ENCODE measurements at places on chromosomes 4 and X.

DNA sequence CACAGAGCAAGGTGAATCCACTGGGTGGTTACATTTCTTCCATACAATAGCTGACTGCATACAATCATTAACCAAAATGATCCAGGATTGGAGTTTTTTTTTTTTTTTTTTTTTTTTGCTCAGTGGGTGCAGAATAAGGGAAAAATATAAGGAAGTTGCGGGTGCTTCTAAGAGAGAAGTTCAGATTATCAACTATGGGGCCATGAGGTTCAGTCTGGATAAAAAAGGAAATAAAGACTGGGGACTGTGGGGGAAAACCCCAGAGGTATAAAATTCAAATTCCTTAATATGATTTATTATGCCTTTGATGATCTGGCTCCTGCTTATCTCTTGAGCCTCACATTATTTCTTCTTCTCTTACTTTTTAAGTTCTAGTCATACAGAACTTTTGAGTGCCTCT, 5.9 kb upstream of the EIF1AX start:
- no peak for DNase-seq

DNA sequence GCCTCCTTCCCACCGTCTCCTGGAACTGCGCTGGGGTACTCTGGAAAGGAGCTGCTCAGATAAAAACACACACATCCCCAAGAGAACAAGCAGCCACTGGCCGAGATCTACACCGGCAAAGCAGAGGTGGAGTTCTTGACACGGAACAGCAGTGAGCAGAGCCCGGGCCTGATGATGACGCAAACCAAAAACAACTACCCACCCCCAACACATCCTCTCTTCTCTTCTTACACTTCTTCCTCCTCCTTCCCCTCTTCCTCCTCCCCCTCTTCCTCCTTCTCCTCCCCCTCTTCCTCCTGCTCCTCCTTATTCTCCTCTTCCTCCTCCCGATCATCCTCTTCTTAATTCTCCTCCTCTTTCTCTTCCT, 4.6 kb downstream of the PNMA5 start:
- DNase-seq: no peak

DNA sequence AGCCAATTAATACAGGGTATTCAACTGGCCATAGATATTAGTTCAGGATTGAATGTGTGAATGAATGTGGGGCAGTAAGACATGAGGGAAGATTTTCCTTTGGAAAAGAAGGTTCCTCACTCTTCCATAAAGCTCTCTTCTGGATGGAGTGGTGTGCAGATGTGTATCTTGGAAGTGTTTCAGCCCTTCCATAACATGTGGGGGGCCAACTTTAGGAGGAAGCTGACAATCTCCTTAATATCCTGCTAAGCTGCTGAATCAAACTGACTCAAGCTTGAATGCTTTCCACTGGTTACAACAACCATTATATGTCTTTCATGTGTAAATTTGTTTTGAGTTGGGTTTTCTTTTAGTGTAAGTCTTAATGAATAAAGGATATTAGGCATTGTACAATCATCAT, 40.3 kb downstream of the FANCB start:
- no peak for DNase-seq

GRCh38 chrX:40013266-40014195, 84.2 kb downstream of the BCOR start:
- peak; percentile 44 for DNase-seq

GRCh38 chr4:165621983-165622382, 243.2 kb downstream of the CPE start:
- no peak for DNase-seq

GRCh38 chr4:8526363-8526855, 53.8 kb upstream of the GPR78 start:
- no peak for DNase-seq

DNA sequence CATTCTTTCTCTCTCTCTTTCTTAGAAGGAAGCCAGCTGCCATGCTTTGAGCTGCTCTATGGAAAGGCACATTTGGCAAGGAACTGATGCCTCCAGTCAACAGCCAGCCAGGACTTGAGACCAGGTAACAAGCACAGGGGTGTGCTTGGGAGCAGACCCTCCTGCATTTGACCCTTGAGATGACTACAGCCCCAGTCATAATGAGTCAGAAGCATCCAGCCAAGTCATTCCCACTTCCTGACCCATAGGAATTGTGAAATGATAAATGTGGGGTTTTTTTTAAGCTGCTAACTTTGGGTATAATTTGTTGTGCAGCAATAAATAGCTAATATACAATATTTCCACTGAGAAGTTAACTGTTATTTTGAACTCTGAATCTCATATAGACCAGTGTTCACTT, 446.9 kb downstream of the GRXCR1 start:
- DNase-seq: no peak

DNA sequence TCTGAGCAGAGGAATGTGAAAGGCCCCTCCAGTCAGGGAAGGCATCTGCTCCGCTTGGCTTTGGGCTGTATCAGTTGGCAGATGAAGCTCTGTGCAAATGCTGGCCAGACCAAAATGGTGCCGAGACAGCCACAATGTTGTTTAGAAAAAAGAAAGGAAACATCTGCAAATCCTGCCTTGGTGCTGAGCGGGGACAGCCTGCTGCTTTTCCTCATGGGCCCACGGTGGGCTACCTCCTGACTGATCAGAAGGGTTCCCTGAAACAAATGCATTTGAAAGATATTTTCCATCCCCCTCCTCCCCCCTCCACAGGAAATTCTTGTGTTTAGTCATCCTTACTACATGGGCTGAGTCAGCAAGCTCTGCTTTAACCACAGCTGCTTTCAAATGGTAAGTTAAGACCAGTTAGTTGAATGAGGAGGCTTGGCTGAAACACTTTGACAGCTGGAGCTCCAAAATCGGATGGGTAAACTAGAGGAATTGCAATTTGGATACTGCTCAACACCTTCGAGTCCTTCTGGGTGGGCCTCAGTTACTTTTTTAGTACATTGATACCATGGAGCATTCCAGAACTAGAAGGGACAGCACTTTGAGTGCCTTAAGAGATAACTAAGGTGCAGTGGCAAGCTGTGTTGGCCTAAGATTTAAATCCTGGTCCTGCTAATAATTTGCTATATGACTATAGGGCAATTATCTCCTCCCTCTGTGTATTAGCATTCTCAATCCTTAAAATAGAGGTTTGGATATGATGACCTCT, 36.0 kb downstream of the PLAC1 start:
- no peak for DNase-seq

- no peak for DNase-seq
Observed at GRCh38 chr4:180356766-180357165, 1886.4 kb upstream of the TENM3 start.

- no peak for DNase-seq
Observed at GRCh38 chr4:64781737-64782326, 372.6 kb upstream of the TECRL start.

- DNase-seq: no peak
Observed at GRCh38 chr4:162839814-162840213, 326.9 kb downstream of the NAF1 start.

- DNase-seq: peak; percentile 23
Observed at GRCh38 chr4:159018062-159018629, 84.7 kb upstream of the RAPGEF2 start.

DNA sequence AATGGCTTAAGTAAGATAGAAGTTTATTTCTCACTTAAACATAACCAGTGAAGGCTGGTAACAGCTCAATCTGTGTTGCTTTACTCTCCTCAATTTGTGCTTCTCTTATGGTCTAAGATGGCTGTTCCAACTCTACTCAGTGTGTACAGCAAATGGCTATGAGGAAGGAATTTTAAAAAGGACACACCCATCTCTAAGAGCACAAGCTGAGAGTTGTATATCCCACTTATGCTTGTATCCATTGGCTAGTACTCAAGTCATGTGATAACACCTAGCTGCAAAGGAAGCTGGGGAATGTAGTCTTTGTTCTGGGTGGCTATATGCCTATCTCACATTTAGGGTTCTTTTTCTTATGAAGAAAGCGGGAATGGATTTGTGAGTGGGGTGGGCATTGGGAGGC, 63.3 kb downstream of the GPAT3 start:
- no peak for DNase-seq

- DNase-seq: no peak
Observed at GRCh38 chr4:101584306-101584705, 206.2 kb upstream of the BANK1 start.

- no peak for DNase-seq
Observed at GRCh38 chr4:88090898-88091297, 67.5 kb downstream of the ABCG2 start.

DNA sequence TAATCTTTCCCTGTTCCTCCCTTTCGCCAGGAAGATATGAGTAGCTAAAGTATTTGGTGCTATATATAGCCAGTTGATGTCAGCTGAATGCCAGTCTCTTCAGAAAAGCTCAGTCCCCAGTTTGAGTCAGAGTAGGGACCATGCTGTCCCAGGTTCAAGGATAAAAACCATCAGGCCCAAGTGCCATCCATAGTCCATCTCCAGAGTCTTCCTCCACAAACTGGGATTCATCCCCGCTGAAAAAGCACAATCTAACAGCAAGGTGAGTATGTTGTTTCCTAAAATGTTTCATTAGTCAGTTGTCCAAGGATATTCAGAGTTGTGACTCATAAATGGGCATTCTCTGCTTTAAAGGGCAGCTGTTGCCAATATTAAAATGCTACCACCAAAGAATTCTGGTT, at the start of gene MYOZ2:
Gene MYOZ2, plus strand, starts transcription at position 112 of the 401 bp plus-strand sequence. CDS start 694 bp downstream, outside the sequence.
- no peak for DNase-seq

GRCh38 chr4:61638591-61638990, 438.5 kb downstream of the ADGRL3 start:
- DNase-seq: no peak

DNA sequence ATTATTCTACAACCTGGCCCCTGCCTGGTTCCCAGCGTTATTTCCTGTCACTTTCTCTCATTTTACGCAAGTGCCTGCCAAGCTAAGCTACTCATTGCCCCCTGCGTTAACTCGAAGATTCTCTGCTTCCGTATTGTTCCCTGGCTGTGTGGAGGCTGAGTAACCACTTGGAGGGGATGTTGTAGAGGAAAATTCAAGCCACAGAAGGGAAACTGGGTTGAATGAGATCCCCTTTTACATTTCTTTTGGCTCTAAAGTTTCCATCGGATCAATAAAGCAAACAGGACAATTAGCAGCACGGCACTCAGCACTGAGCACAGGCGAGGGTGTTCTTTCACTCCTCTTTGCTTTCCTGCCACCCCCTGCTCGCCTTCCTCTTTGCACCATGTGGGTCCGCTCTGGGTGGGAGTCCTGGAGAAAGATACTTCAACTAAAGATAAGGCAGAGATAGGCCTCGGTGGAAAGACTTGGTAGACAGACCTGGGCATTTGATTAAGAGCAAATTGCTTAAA, 4.2 kb upstream of the TMSB4X start:
- peak; percentile 74 for DNase-seq

DNA sequence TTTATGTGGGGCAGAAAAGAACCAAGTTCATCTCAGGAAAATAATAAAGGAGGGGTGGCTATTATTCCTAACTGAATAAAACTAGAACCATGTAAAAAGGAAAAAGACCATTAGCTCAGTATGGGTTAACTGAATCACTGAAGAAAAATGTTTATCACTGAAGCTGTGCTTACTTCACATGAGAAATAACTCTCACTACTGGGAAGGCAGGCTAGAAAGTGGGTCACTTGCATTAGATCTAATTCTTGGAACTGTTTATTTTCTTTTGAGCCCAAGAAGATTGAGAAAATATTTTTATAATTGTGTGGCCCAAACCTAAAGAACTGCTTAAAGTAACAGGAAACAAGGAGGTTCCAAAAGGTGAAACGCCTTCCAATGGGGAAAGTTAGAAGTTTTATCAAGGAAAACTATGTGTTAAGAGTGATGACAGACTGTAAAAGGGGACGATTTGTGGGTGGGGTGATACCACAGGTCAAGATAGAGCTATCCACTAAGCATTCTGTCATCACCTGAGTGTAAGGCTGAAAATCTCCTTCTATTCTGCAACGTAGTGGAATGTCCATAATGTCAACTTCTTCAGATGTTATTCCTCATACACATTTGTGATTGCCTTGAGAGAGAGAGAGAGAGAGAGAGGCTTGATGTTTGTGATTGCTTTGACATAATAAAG, 1083.5 kb downstream of the PCDH7 start:
- DNase-seq: no peak

GRCh38 chr4:82890528-82890900, 439 bp downstream of the SEC31A start:
- no peak for DNase-seq

- DNase-seq: no peak
Observed at GRCh38 chr4:41784191-41784979, 35.9 kb upstream of the PHOX2B start.

GRCh38 chr4:152957437-152958171, 21.5 kb downstream of the FHDC1 start:
- no peak for DNase-seq

- no peak for DNase-seq
Observed at GRCh38 chr4:6568689-6569332, 6.2 kb upstream of the MAN2B2 start.

DNA sequence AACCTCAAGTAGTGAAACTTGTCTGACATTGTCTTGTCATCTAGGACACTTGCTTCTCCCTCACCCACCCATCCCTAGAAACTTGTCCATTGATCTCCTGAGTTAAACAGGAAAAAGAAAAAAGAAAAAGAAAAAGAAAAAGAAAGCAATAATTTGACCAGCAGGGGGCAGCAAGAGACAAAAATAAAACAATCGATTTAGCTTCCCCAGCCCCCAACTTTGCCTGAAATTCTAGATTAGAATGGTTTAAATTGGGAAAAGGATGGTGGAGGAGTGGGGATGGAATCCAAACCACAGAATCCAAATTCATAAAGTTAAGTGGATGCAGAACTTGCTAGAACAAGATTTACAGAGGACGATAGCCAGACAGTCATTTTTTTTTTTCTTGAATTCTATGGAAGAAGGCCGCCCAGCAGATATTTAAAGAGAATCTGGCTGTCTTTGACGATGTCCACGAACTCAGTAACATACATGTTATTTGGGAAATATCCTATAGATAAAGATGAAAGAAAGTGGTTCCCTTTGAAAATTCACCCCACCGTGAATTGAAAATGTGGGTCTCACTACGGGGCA, 282.9 kb downstream of the USP46 start:
- DNase-seq: no peak

DNA sequence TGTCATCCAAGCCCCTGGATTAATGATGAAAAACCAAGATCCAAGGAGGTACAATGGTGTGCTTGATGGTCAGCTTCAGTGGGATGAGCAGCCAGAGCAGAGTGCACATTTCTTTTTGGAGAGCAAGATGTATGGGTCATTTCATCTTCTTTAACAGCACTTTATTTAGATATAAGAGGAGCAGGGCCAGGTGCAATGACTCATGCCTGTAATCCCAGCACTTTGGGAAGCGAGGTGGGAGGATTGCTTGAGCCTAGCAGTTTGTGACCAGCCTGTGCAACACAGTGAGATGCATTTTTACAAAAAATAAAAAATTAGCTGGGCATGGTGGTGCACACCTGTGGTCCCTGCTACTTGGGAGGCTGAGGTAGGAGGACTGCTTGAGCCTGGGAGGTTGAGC, 45.3 kb upstream of the MAP3K15 start:
- no peak for DNase-seq

- DNase-seq: no peak
Observed at GRCh38 chr4:41935652-41936021, 408 bp downstream of the TMEM33 start.

- no peak for DNase-seq
Observed at GRCh38 chr4:159027535-159027934, 75.3 kb upstream of the RAPGEF2 start.

Measured in GF-D8 (cell line).